NCI-H774 (cell line): ENCODE measurements at places on chromosomes 2 and 18.

GRCh38 chr2:170340693-170341068 lies 162.7 kb downstream of the MYO3B start:
- DNase-seq, result no peak

GRCh38 chr2:1826226-1826905 lies 82.1 kb upstream of the PXDN start:
- no peak for DNase-seq

GRCh38 chr2:120548627-120549608 lies 186.8 kb upstream of the GLI2 start:
- DNase-seq, result no peak

DNA sequence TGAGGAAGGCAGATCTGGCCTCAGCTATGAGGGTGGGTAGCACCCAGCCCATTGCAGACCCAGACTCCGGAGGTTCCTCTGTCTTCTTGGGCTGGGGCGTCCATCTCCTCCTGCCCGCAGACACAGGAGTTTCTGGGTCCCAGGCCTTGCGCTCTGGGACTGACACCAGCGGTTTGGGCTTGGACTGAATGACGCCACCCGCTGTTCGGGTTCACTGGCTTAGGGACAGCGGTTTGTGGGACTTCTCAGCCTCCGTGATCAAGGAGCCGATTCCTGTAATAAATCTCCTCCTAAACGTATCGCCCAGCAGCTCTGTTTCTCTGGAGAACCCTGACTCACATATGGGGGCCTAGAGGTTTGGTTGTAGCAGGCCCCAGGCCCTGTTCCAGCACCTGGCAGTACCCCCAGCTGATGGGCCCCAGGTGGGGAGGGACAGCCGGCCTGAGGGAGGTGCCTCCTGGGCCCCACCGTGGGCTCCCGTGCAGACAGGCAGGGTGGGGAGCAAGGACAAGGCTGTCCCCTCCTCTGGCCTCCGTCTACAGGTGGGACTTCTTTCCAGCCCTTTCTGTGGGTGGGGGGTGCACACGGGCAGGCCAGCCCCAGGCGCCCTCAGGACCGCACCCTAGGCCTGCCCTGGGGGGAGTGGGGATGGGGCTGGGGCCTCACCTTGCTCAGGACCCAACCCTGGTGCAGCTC lies 4.5 kb upstream of the AQP12A start:
- no peak for DNase-seq

GRCh38 chr18:48219037-48219809 lies 190.0 kb downstream of the ZBTB7C start:
- no peak for DNase-seq

DNA sequence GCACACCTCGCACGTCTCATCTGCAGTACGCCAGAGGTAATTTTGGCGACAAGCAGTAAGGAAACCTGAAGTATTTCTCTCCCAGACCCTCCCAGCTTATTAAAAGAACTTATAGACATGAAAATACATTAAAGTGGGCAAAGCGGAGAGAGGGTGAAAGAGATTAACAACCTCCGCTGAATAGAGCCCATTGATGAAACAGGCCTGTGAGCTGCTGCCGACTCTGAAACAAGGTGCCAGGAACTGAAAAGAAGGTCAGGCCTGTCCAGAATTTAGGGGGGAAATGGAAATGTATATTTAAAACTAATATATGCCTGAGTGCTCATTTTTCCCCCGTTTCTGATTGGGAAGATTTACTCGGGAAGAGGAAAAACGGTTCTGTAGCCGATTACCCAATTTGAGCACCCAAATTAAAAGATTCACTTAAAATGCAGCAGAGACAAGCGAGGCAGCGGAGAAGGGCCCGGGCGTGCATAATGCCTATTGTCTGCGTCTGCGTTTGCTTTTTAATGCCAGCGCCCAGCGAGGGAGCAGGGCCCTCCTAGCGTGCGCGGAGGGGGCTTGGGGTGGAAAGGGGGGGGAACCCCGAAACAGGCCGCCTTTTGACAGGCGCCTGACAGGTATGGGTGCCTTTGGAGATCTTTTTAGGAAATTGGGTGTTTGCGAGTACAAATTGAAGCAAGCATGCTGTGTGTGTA lies 316.2 kb downstream of the GBX2 start:
- DNase-seq, result no peak

DNA sequence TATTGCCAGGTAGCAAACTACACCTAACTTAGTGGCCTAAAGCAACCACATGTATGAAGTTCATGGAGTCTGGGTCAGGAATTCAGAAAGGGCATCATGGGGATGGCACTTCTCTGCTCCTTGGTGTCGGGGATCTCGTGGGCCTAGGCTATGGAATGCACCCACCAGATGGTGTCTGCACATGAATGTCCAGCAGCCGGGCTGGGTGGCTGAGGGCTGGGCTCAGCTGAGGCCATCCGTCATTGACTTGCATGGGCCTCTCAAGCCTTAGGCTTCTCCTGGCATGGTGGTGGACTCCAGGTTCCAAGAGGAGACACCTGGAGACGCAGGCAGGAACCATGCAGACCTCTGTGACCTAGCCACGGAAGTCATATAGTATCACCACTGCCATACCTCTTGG lies 26.0 kb upstream of the RPL31 start:
- DNase-seq, result no peak

DNA sequence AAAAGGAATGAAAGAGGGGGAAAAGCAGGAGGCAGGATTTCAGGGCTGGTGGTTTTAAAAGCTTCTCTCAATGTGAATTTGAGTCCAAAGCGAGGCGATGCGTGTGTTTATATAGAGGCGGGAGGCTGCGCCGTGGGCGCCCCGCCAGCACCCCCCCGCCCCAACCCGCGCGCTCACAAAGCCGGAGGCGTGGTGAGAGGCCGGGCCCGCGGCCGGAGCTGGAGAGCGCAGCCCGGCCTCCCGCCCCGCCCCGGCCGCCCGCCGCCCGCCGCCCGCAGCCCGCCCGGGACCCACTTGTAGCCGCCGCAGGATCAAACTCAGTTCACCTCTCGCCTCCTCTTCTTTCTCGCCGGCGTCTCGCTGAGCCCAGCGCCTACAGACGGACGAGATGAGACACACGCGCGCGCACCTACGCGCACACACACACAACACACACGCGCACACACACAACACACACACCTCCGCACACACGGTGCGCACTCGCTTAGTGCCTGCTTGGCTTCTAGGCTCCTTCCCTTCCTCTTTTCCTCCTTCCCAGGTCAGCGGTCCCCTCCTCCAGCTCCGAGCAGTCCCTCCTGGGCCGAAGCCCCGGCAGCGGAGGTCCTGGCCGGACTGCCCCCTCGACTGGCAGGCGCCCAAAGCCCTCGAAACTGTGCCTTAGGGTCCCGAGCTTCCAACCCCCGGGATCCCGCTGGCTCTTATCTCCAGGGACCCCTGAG lies 1.3 kb upstream of the CYP26B1 start:
- peak; percentile 36 for DNase-seq

DNA sequence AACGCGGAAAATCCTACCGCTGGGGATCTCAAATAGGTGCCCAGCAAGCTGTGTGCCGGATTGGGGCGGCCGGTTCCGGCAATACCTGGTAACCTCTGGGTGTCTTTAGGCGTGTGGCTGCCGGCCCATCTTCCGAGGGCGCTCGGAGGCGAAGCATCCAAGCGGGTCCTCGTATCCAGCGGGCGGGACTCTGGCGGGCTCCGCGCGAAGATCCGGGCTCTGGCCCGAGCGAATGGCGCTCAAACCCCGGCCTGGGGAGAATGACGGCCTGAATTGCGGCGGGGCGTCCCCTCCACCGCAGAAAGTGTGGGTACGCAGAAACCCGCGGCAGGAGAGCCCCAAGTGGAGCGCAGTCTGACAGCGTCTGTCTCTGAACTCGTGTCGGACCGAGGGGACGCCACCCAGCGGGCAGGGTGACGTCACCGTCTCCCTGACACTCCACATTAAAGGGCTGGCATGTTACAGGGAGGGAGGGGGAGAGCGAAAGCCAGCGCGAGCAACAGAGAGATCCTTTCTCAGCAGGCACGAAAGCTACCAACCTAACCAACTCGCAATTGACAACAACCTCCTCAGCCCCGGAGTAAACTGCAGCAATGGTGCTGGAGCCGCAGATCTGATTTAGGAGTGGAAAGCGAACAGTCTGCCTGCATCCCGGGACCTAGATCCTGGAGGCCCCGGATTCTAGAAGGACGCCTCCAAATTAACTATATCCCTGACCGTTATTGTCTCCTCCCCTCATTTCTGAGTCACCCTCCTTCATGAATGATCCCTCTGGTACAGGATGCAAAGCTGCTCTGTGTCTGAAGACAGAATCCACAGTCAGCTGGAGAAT lies at the start of gene SKOR2:
SKOR2 (minus strand) TSS at position 372 of the 832 bp plus-strand sequence. CDS start 2,477 bp downstream, outside the sequence.
- no peak for DNase-seq

DNA sequence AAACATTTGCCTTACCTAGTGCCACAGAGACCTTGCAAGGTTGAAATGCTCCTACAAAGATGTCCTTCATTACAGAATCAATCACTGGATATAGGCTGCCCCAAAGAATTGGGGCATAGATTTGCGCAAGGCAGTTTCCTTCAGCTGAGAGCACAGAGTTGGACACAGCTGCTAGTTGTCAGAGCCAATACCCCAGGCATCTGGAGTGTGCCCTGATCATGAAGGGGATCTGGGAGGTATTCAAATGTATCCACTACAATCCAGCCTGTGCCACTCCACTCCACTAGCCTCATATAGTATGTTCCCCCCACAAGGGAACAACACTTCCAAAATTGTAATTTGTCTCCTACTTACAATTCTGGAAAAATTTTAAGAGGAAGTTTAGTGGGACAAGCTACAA lies 62.3 kb upstream of the ITPRID2 start:
- no peak for DNase-seq

DNA sequence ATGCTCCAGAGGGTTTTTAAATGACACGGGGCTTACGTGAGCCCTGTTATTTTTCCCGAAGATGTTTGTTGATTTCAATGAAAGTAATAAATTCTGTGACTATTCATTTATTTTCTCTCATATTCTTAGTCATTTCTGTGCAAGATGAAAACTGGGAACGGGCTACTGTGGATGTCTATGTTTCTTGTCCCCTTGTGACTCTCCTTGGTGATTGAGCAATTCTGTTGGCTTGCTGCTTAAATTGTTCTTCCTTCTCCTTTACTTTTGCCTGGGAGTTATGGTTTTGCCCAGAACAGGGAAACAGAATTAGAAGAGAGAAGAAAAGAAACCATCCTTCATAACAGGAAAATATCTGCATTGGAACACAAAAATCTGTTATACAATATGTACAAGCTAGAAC lies 508.2 kb upstream of the DSEL start:
- DNase-seq, result no peak

- no peak for DNase-seq
Observed at GRCh38 chr2:241539616-241540374, 18.8 kb upstream of the BOK start.

- no peak for DNase-seq
Observed at GRCh38 chr2:110788976-110789375, 56.6 kb downstream of the ACOXL start.

GRCh38 chr2:58731488-58731869 lies 490.4 kb upstream of the FANCL start:
- no peak for DNase-seq

DNA sequence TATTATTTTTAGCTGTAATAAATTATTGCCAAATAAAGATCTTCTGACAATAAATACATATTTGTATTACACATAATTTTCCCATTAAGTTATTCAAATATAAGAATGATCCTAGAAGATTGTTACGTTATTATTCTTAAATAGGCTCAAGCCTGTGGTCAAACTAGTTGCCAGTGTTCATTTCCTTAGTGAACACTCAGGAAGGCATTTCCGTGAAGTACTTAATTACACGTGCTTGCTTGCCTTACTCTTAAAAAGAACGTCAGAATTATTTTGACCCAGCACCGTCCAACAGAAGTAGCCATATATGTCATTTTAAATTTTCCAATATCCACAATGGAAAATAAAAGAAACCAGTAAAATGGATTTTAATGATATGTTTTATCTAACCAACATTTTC lies 249.8 kb downstream of the TXNL1 start:
- DNase-seq, result no peak

DNA sequence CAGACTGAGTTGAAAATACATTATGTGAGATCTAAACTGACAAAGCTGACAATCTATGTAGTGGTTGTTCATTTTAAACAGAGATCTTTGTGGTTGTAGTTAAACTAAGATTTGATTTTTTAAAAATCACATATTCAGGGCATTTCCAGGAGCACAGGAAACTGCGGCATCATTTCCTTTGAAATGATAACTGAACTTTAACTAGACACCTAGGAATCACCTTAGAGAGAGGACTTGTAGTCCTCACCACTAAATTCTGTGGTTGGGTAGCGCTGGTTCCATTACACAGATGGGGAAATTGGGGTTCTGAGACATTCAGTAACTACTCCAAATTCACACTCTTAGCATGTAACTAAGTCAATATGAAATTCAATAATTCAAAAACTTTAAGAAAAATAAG lies 96.0 kb upstream of the TRIB2 start:
- DNase-seq, result no peak

DNA sequence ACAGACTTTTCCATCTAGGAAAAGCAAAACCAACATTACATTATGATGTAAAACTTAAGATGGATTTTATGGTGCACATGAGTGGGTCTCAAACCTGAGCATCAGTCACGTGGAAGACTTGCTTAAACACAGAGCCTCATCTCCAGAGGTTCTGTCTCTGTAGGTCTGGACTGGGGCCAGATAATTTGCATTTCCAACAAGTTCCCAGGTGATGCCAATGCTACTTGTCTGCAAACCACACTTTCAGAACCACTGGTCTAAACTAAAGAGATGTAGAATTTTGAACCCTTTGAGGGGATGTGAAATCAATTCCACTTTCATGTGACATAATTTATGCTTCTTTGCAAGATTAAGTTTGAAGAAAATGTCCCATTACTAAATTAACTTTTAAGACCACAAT lies 522.8 kb downstream of the MBD2 start:
- DNase-seq, result no peak

DNA sequence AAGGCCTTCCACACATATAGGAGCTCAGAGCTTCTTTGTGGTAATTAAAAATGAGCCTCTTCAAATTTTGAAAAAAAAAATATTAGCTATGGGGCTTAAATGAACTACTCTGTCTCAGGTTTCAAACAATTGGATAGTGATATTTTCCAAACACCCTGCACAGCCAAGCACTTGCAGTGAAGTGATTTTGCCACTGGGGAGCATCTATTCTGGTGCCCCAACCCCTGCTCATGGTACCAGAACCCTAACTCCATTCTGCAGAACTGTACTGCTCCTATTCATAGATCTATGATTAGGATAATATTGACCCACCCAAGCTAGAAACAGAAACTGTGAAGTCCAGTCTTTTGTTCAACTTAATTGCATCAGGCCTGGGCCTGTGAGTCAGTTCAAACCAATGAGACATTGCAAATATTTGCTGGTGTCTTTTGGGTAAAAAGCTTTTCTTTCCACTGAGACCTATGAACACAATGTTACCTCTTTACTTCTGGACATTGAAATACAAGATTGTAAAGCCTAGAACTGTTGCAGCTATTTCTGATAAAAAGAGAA lies 324.0 kb downstream of the GALNT13 start:
- peak; percentile 32 for DNase-seq

DNA sequence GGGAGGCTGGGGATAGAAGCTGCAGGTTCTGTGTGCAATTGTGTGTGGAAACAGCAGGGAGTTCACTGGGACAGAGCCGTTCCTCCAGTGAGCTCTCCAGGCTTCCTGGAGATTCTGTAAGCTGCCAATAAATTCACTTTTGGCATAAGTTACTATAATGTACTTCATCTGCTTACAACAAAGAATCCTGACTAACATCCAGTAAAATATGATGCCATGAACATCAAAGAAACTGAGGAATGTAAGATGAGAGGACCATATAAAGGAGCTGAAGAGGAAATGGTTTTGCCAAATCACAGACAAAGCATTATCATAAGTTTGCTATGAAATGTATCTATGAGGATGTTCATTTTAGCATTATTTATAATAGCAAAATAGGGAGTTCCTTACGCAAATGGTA lies 175.3 kb downstream of the KCNE4 start:
- DNase-seq, result no peak
